ENCODE measurements at places on chromosomes 6 and 20.

GRCh38 chr6:16619777-16620176 lies 141.5 kb downstream of the ATXN1 start:
- no peak for DNase-seq

DNA sequence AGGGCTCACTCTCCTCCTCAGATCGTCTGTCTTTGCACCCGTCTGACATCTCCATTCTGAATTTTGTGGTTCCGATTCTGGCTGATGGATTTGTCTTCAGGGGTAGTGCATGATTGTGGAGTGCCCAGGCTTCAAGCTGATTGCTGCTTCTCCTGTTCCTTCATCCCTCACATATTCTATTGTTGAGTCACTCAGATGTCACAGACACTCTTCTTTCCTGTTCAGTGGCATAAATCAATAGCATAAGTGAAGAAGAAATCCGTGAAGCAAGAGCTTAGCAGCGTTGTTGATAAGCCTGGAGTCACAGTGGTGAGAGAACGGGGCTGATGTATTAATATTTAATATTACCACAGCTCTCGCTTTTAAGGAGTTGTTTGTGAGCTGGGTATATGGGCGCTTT lies 152.5 kb downstream of the MTHFD1L start:
- no peak for DNase-seq

DNA sequence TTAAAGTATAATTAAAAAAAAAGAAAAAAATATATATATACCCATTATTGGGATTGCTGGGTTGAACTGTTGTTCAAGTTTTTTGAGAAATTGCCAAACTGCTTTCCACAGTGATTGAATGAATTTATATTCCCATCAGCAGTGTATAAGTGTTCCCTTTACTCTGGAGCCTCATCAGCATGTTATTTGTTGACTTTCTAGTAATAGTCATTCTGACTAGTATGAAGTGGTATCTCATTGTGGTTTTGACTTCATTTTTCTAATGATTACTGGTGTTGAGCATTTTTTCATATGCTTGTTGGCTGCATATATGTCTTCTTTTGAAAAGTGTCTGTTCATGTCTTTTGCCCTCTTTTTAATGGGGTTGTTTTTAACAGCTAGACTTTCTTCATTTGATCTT lies 1260.8 kb upstream of the GJE1 start:
- DNase-seq = no peak

DNA sequence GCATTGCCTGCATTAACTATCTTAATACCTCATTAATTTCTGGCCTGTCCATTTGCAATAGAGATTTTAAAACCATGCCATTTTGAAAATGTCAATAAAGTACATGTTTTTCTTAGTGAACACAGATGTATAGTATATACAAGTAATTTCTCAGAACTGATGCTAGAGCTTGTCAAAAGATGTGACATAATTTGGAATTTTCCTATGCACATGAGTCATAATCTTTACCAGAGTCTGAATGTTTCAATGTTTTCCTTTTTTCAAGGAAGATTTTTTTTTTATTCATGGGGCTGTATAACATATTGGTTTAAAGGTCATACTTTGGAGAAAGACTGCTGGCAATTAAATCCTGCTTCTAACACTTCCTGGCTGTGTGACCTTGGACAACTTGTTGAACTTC lies 1347.5 kb upstream of the ADGRB3 start:
- DNase-seq = no peak

All from activated T-helper 9 cell treated with anti-CD3 and anti-CD28 coated beads, Interleukin-2, amount 50 U/mL, for 16 hours (primary cell).